Stimulated activated effector memory CD8-positive, alpha-beta T cell treated with anti-CD3 and anti-CD28 coated beads, Interleukin-12 subunit alpha, Interleukin-12 subunit beta, amount 100 ng/mL, for 72 hours (primary cell): ENCODE measurements at places on chromosomes 16 and 17.
A peak's percentile ranks its signal among the peaks of the same experiment; 100 is the strongest.

- no peak for DNase-seq
These were observed 209.4 kb downstream of the IRX3 start for GRCh38 chr16:54077050-54077821.

DNA sequence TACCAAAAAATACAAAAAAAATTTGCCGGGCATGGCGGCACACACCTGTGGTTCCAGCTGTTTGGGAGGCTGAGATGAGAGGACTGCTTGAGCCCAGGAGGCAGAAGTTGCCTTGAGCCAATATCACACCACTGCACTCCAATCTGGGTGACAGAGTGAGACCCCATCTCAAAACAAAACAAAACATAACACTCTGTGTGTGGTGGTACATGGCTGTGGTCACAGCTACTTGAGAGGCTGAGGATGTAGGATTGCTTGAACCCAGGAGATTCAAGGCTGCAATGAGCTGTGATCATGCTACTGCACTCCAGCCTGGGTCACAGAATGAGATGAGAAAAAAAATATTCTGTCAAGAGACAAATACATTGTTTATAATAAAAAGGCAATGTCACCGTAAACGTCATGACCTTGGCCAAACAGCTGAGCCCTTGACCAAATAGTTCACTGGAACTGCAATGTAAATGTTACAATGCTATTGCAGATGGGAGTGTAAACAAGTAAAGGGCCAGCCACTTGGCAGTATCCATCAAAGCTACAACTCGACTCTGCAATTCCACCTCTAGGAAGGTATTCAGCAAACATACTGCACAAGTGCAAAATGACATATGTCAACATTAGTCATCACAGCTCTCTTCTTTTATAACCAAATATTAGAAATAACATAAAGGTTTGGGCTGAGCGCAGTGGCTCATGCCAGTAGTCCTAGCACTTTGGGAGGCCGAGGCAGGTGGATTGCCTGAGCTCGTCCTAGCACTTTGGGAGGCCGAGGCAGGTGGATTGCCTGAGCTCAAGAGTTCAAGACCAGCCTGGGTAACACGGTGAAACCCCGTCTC, 16.9 kb downstream of the EARS2 start:
- DNase-seq, result no peak

GRCh38 chr17:40903129-40903847, 18.2 kb upstream of the KRT20 start:
- no peak for DNase-seq

DNA sequence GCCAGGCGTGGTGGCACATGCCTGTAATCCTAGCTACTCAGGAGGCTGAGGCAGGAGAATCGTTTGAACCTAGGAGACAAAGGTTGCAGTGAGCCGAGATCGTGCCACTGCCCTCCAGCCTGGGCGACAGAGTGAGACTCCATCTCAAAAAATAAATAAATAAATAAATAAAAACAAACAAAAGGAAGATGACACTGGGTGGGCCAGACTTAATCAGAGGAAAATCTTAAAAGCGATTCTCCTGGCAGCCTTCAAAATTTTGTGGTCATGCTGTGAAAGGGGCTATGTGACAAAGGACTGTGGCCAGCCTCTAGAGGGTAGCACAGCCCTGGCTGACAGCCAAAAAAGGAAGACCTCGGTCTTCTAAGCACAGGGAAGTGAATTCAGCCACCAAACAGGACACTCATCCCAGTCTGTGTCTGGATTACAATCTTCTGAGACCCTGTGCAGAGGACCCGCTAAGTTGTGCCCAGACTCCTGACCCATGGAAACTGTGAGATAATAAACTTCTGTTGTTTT, 391.1 kb downstream of the CNTNAP4 start:
- DNase-seq, result no peak

GRCh38 chr16:4214215-4214621, 27.7 kb downstream of the SRL start:
- no peak for DNase-seq

DNA sequence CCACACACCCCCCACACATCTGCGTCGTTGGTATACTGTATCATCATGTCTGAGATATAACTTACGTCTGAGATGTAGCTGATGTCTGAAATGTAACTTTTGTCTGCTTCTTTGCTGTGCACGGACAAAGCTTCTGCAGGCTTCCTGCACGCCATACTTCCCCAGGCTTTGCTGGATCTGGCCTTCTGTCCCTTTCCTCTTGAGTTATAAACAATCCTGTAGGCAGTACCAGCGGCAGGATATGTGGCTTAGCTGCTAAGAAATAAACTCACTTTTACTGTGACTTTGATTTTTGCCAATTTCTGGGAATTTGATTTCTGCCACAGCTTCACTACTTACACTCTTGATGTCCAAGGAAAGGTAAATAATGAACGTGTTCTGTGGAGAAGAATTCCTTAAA, 184.4 kb downstream of the RPTOR start:
- DNase-seq, result no peak

DNA sequence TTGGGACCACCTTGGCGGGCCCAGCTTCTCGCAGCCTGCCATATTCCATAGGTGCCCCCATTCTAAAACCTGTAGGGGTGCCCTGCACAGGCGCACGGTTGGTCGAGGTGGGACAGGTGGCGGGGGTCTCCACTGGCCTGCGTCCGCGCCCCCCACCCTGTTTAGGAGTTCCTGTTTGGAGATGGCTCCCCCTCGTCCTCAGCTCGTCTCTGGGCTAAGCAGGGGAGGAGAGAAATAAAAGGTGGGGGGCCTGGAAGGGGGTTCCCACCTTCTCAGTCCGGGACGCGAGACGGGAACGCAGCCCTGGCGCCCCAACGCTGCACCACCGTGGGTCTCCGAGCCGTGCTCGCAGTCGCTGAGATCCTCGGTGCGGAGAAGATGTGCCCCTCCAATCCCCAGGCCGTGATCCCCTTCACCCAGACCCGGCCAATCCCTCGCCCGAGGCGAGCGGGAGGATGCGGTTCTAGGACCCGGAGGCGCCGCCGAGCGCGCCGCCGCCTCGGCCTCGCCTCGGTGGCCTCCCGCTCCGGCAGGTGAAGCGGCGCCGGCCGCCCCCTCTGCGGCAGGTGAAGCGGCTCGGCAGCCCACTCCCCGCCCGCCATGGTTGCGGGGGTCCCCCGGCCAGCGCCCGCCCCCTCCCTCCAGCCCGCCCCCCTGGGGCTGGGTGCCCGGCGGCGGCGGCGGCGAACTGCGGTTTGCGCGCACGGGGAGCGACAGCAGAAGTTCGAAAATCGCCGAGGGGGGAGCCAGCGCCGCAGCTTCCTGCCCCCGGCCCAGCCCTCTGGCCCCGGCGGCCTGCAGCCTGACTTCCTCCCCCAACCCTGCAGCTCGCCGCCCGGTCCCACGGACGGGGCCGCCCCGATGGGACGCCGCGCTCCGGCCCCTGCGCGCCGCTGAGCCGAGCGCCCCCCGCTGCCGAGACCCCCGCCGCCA, at the start of gene FMNL1:
TSS of gene FMNL1 (plus strand) at position 805 of the 933 bp plus-strand sequence. CDS start 240 bp downstream, outside the sequence.
- peak; percentile 82 for DNase-seq

DNA sequence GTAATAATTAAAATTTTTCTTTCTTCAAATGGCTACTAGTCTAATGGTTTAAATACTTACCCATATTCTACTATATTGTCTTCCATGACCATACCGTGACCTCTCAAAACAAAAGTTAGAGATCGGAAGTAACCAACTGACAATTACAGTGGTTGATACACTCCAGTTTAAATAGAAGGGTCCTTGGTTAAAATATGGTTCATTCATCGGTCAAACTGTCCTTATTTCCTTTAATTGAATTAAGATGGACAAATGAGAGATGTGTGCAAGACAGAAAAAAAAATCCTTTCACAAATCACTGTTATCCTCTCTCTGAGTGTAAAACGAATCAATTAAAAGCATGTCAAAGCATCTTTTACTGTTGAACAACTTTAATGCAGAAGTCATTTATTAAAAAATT, 214.3 kb upstream of the TBX2 start:
- no peak for DNase-seq

- DNase-seq, result no peak
These were observed 6.9 kb upstream of the DBNDD1 start for GRCh38 chr16:90026135-90026534.

DNA sequence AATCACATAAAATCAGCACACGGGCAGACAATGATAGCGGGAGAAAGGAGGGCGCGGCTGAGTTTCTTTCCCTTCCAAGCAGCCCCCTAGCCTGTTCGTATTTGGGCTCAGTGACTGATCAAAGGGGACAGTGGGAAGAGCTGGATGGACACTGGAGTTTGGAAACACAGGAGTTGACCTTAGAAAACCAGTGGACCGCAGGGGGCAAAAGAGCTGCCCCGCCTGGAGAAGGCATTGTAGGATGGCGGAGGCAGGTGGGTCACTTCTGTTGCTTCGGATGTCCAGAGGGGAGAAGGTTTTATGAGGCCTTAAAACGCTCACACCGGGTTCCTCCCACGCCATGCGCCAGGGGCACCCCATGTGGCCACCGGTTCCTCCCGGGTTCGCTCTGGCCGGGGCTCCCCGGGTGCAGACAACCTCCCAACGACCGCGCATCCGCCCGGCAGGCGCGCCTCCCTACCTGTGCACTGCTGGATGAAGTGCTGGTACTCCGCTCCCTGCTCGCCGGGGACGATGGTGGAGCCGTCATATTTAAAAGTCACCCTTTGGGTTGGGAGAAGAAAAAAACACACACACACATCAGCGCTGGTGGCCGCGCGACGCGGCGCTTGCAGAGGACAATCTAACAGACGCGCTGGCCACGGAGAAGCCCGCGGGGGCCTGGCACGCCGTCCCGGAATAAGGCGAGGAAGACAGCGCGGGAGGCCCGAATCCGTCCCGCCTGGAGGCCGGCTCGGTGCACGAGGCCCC, 662 bp downstream of the COTL1 start:
- DNase-seq, result no peak

DNA sequence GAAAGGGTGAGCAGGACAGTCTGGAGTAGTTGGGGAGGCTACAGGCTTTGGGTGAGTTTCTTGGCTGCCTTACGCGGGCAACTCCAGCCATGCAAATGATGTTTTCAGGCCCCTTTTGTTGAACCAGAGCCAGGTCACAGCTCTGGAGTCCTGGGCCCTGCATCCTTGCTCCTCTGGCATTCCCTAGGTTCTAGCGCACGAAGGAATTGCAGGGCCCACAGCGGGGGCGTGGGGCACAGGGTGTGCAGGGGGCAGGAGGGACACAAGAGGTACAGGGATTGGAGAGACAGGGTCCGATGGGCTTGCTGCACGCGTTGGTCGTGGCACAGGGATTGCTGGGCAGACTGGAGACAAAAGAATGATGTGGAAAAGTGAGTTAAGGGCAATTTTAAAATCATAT, 3.6 kb downstream of the KRT31 start:
- no peak for DNase-seq

DNA sequence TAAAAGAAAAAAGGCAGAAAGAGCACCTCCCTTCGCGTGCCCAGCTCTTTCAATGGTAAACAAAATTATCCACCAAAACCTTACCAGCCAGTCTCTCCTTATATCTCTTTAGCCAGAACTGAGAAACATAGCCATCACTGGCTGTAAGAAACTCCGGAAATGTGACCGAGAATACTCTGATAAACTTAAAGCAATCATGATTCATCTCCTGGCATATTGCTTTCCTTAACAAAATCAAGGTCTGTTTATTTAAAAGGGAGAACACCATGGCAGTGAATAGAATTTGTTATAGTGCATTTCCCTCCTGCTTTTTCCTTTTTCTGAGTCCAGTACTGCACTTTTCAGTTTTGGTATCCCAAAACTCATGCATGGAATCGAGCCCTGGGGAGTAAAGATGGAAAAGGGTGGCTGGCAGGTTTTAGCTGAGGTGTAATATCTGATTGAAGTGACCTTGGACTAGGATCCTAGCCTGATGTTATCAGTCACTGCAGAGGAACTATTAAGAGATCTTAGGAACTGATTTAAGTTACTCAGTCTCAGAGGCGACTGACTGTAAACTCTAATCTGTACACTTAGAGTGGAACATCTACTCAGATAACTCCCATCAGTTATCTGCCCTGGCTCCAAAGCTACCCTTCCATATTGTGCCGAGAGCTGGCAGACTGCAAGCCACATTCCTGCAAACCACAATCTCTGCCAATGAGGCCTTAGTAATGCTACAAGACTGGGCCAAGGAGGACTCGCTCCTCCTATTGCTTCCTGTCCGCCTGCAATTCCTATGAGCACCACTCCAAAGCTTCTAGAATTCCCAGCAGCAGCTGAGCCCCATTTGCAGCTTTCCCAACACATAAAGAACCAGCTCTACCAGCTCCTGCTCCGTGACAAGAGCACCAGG, 7.4 kb upstream of the COX10 start:
- DNase-seq, result no peak

DNA sequence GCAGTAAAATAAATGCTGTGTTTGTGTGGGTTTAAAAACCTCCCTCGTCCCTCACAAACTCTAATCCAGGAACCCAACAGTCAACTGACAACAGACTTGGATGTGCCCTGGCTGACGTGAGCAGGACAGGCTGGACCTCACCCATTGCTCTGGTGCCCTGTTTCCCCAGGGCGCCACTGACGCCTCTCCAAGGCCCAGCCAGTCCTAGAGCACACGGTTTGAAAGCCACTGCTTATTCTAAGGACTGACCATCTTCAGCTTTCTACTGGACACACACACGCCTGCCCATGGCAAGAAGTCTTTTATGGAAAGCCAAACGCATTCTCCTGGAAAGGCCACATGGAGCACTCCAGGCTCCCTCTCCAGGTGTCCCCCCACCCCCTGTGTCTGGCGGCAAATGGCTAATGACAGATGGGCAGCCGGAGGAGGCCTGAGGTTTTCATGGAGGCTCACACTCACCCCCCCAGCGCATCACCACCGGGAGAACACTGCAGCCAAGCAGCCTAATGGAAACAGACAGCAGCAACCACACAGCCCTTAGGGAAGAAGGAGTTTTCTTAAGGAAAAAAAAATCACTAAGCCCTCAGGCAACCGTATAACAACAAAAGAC, 319.2 kb downstream of the SOX9 start:
- no peak for DNase-seq

DNA sequence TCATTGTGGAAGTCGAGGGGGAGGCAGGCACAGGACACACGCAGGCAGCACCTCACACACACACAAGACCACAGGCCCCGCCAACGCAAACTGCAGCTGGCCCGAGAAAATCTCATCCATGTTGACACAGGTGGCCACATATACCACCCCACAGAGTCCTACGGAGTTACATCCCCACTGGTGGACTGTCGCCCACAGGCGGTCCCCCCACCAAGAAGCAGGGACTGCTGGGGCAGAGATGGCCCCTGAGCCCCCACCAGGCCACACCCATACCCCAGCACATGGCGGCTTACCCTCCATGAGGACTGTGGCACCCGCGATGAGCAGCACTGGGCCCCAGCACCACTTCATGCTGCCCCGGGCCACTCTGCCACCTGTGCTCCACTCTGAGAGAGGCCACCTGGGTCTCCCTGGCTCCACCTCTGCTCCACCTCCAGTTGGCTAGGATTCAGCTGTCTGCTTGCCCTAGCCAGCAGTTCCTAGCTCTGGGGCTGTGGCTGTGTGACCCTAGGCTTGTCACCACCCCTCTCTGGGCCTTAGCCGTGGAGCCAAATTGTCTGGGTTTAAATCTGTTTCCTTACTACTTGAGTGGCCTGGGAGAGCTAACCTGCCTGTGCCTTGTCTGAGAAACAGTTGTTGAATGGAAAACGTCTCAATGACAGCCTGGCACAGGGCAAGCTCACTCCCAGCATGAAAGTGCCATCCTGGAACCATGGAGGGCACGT, at the start of gene PRSS53:
TSS of gene PRSS53 (minus strand) at position 485 of the 725 bp plus-strand sequence. CDS start at position 351, 134 bp downstream.
- no peak for DNase-seq
